ENCODE measurements at places on chromosomes 3 and 15.

- no peak for DNase-seq
These were observed 15.0 kb upstream of the DAG1 start for GRCh38 chr3:49454898-49455681.

GRCh38 chr3:56621681-56622080 is 61.4 kb downstream of the TASOR start:
- no peak for DNase-seq

DNA sequence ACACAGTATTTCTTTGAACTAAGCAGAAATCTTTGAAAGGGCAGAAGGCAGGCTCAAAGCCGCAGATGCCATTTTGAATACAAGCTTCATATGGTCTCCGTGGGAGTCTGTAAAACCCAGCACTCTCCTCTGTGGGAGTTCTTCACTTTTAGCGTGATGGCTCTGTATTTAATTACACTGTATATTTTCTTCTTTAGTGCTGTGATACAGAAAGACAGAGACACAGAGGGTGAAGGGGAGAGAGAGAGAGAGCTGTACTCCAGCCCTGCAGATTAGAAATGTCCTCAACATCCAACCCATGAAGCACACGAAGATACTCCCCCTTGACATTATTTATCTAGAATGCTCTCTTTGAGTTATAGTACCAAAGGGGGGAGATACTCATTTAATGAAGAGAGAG is 752.6 kb upstream of the NR2F2 start:
- no peak for DNase-seq

GRCh38 chr3:134393074-134393473 is 18.8 kb upstream of the AMOTL2 start:
- DNase-seq = no peak

- DNase-seq = no peak
These were observed 63.2 kb upstream of the TNFSF10 start for GRCh38 chr3:172586436-172586835.

GRCh38 chr15:32844118-32844711 is 126.4 kb downstream of the GREM1 start:
- DNase-seq = peak; percentile 31

GRCh38 chr3:17057321-17057720 is 172.6 kb downstream of the PLCL2 start:
- no peak for DNase-seq

DNA sequence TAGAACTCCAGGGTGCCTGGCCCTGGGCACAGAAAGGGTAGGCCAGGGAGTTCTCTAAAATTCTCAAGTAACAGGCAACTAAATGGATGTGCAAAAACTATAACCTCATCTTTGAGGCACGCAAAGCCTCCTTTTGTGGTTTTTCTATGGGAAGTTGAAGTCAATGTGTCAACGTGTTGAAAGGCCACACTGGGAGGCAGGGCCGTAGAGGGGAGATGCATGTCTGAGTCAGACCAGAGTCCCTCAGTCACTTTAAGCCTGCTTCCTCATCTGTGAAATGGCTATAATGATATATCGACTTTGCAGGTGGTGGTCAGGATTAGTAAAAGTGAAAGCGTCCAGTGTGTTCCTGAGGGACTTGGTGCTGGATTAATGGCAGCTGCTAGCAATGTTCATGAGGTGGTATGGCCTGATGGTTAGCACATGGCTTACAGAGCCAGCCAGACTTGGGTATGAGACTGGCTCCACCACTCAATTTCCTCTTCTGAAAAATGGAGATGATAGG is 17.0 kb downstream of the TGM5 start:
- no peak for DNase-seq

DNA sequence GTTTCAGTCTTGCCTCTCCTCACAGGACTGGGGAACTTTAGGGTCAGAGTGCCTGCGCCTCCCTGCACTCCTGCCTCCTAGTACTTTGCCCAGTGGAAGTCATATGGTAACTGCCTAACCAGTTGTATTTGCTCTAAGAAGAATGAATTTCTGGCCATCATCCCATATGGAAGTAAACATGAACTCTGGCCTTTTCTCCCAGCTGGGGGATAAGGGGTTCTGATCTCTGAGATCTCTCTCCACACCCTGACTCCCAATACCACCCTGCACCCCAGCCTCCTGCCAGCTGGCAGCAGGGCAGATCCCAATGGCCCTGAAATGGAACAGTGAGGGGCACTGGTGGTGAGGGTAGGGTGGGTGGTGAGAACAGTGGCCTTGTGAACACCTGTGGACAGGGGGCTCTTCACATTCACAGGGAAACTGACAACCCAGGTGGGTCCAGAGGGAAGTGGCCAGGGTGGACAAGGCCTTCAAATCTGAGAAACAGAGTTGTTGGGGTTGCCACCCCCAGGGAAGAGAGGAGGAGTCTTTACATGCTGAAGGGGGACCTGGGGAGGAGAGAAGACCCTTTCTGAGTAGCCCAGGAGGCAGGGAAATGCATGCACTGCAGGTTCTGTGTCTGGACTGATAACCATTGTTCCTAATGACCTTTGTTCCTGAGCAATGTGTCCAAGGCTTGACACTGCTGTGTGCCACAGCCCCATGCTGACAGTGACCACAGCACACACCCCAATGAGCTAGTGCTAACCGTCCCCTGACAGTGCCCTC is 36.9 kb downstream of the RHCG start:
- DNase-seq = no peak

DNA sequence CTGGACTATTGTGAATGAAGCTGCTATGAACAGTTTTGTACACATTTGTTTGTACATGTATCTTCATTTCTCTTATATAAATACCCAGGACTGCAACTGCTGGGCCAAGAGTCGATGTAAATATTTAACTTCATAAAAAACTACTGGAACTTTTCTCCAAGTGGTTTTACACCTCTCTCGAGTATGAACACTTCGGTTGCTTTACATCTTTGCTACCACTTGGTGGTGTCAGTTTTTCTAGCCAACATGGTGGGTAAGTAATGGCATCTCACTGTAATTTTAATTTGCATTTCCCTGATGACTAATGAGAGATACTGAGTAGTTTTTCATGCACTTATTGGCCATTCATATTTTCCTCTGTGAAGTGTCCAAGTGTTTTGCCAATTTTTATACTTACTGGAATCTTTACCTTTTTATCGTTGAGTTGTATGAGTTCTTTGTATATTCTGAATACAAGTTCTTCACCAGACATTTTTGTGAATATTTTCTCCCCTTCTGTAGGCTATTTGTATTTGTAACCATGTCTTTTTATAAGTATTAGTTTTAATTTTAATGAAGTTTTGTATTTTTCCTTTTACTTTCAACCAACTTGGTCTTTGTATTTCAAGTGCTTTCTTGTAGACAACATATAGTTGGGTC is 44.4 kb downstream of the PCOLCE2 start:
- peak; percentile 26 for DNase-seq

DNA sequence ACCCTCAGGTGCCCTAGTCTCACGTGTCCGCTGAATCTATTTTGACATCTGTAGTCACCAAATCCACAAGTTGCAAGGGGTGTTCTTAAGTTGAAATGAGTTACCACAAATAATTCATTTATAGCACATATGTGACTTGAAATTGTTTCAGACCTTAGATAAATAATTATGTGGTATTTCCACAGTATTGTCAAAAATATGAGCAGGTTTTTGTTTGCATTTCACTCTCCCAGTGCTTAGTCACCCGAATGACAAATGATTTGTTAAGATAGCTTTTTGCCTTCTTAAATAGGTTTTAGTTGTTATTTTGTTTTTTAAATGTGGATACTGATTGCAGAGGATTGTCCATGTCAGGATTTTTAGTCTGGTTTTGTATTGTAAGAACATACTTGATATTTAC is 2.6 kb downstream of the MFSD1 start:
- DNase-seq = no peak

DNA sequence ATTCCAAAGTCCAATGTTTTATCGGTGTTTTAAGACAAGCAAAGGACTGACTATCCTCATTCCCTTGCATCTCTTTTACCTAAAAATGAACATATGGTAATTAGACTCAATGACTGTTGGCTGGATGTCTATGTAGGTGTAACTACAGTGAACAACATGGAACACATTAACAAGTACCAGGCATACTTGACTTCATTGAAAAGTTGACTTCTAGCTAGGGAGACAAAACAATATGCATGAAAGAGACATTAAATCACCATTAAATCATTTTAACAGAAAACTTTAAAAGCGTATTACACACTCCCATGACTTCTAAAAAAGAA is 34.3 kb upstream of the ANPEP start:
- no peak for DNase-seq

- peak; percentile 8 for DNase-seq
These were observed 145.1 kb downstream of the VGLL4 start for GRCh38 chr3:11498646-11499045.

DNA sequence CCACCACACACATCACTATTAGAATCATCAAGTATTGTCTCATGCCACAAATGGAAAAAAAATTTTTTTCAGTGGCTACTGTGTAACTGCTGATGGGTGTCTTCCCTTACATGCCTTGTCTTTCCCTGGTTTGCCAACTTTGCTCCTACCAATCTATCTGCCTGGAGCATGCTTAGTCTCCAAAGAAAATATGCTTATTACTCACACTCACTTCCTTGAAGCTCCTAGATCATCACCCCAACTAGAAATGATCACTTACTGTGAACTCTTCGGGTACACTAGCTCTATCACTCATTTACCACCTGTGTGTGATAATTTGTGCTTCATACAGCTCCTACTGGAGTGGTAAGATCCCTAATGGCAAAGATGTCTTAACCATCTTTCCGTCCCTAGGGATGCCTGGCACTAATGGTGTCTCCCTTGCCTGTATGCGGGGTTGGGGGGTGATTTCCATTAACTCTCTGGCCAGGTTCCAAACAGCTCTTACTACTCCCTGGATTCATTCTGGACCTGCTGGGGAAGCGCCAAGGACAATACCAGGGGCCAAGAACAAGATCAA is 799 bp downstream of the VPS33B start:
- DNase-seq = no peak

DNA sequence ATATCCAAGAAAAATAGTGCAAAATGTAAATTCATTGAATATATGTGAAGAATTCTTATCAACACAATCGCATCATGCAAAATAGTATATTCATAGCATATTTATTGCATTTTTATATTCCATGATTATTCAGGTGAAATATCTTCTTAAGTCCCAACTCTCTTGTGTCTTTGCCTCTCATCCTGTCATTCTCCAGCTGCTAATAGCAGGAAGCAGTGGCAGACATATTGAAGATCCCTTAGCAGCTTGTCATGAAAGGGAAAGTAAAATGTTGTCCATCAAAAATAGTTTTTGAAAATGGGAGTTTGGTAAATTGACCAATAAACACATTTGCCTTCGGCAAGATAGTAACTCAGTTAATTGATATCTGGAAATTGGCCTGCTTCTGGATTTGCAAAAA is 265.3 kb upstream of the TGFBR2 start:
- DNase-seq = no peak
